ENCODE measurements at places on chromosomes 12 and 14.

DNA sequence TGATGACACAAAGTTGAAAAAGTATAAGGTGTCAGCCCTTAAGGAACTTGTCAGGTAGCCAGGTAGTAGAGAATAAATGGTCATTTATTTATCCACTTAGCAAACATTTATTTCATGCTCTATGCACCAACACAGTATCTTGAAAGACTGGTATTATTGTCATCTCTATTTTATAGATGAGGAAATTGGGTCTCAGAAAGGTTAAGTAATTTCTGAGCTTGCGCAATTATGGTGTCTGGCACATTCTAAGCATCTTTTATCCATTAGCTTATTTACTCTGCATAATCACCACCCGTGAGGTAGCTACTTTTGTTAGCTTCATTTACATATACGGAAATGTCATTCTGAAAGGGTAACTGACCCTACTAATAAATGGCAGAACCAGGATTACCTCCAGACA, 2.5 kb upstream of the UTP20 start:
- no peak for DNase-seq

- no peak for DNase-seq
Measured at GRCh38 chr12:124940143-124940392, 25.6 kb upstream of the UBC start.

DNA sequence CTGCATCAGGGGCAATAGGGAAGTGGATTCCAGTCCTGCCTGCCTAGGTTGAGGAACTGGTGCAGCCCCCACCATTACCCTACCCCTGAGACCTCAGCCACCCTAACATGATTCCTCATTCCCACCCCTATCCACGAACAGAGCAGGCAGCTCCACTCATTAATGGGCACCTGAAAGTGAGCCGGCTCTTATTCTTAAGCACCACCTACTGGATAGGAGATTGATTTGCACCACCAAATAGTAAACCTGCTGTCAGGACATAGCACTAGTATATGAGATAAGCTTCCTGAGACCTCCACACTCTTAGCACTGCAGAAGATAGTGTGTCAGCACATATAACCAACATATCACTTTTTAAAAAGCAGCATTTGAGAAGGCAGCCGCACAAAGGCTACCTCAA, 573.2 kb downstream of the SOX5 start:
- DNase-seq = no peak

GRCh38 chr12:130254461-130255276, 83.0 kb upstream of the PIWIL1 start:
- no peak for DNase-seq

GRCh38 chr12:24586293-24586692, 362.6 kb downstream of the BCAT1 start:
- no peak for DNase-seq

DNA sequence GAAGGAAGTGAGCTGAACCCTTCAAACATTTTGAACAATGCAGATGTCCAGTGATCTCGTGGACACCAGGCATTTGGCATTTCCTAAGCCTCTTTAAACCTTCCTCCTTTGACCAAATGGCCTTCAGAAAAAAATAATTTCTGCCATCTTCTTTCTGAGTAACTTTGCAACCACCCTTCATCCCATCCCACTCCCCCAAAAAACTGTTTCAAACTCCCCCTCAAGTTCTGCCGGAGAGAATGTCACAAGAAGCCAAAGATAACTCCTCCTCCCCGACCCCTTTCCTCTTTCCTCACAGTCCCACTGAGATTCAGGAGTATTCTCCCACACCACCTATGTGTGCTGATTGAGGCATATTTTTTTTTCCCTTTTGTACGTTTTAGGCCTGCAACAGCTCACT, 1.7 kb downstream of the KSR2 start:
- DNase-seq = no peak

DNA sequence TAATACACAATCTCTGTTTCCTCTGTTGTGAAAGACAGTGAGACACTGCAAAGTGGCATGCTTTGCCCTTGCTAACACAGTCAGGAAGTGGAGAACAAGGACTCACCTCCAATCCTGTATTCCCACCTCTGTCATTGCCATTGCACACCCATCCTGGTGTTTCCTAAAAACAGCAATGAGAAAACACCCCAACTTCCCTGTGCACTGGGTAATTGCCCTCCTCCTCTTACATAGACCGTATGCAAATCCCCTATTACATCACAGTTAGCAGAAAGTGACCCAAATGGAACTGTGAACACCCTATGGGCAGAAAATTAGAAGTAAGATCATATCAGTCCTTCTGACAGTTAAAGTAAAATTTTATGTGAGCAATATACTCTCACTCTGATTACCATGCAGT, 355.5 kb downstream of the BCL11B start:
- DNase-seq = no peak

DNA sequence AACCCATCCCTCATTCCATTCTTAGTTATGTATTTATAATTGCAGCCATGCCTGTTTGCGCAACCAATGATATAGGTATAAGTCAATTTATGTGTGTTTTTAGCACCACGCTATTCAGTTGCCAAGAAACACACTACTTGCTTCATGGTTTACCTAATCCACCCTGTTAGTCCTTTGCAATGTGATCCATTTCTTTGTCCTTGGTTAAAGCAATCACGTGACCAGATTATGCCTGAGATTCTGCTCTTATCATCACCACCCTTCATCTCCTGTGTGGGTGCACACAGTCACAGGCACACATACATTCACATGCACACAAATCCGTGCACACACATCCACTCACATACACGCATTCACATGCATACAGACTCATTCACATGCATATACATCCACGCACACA, 52.3 kb upstream of the KCNA5 start:
- DNase-seq = no peak

DNA sequence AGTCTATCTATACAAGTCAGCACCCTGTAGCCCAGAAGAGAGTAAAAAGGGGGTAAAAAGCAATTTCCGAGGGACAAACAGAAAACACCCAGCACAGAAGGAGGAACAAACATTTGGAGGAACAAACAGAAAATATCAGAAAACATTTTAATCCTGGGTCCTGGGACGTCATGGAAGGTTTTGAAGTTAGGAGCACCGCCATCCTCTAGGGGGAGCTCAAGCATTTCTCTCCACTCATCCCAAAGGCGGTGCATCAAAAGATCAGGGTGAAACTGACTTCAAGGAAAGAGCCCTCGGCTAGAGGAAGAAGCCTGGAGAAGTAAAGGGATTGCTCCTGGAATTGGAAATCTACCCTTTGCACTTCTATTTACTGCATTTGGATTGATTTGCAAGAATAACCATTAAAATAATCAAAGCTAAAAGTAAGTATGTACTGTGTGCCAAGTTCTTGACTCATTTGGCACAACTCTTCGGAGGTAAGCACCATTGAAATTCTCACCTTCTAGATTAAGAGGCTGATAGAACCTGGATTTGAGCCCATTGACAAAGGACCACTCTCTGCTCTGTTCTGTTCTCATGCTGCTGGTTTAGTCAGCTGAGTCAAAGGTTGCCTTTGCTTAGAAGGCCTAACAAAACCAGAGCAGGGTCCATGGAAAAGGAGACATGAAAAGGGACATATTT, 17.2 kb upstream of the POC1B start:
- DNase-seq = peak; percentile 50

- DNase-seq = no peak
Measured at GRCh38 chr12:18284386-18284785, 23.1 kb downstream of the PIK3C2G start.

DNA sequence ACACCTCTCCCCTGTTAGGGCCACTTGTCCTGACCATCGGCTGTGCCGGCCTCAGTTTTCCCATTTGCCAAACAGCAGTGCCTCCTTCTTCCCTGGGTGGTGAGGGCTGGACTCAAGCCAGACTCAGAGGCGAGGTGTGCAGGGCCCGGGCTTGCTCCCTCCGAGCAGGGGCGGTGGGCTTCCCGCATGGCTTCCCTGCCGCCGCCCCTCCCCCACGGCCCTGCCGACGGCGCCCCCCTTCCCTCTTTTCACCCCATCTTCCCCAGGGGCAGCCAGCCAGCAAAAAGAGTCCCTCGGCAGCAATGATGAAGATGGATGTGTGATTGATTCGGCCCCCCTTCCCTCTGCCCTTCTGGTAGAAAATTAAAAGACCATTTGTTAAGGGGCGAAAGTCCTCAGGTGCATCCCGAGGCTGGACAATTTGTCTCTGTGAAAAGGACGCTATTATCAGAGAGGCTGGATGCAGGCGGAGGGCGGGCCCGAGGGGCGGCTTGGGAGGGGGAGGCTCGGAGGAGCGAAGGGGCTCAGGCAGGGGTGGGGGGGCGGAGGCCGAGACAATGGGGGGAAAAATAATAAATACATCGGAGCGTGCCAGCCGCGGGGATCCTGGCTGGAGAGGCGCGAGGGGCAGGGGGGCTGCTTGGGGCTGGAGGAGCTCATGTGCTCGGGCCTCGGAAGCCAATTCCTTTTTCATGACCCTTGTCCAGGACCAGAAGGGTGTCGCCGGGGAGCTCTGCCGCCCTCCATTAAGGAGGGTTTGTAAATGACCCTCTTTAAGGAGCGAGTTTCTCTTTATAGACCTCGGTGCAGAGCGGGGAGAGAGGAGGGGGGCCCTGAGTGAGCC, 48.0 kb upstream of the LHX5 start:
- no peak for DNase-seq

GRCh38 chr12:49160399-49160798, 28.5 kb downstream of the TUBA1A start:
- no peak for DNase-seq

GRCh38 chr14:90911121-90911520, 94.9 kb upstream of the TTC7B start:
- DNase-seq = no peak

- DNase-seq = no peak
Measured at GRCh38 chr14:52602131-52602530, 49.5 kb downstream of the GPR137C start.

DNA sequence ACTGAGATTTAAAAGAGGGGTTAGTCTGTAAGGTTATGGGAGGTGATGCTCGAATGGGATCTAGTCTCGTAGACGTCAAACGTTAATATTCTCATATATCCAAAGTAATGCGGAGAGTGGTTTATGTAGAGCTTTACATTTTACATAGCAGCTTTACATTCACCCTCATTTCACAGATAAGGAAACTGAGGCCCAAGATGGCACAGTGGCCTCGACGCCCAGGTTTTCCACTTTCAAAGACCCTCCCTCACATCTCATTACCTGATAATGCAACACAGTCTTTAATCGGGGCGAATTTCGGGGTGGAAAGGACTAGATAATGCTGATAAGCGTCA, 450 bp upstream of the TDG start:
- DNase-seq = no peak

GRCh38 chr14:34075042-34075744, 124.3 kb upstream of the EGLN3 start:
- DNase-seq = no peak

- no peak for DNase-seq
Measured at GRCh38 chr12:130765186-130765659, 49.1 kb upstream of the RIMBP2 start.

- no peak for DNase-seq
Measured at GRCh38 chr12:47731723-47732122, 6.4 kb upstream of the ENDOU start.

- DNase-seq = no peak
Measured at GRCh38 chr12:131437706-131438492, 273.0 kb upstream of the SFSWAP start.

DNA sequence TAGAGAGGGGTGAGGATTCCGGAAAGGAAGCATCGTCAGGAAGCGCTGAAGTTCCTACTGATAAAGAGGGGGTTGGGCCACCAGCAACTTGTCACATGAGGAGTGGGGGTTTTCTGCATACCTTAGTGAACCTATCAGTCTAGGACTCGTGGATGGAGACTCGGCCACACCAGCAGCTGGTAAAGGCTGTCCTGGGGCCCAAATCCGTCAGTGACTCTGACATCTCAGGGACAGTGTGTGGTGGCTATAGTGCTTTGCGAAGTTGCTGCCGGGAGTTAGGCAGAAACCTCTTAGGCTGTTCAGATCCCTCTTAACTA, 16.4 kb downstream of the RNASE2 start:
- no peak for DNase-seq

DNA sequence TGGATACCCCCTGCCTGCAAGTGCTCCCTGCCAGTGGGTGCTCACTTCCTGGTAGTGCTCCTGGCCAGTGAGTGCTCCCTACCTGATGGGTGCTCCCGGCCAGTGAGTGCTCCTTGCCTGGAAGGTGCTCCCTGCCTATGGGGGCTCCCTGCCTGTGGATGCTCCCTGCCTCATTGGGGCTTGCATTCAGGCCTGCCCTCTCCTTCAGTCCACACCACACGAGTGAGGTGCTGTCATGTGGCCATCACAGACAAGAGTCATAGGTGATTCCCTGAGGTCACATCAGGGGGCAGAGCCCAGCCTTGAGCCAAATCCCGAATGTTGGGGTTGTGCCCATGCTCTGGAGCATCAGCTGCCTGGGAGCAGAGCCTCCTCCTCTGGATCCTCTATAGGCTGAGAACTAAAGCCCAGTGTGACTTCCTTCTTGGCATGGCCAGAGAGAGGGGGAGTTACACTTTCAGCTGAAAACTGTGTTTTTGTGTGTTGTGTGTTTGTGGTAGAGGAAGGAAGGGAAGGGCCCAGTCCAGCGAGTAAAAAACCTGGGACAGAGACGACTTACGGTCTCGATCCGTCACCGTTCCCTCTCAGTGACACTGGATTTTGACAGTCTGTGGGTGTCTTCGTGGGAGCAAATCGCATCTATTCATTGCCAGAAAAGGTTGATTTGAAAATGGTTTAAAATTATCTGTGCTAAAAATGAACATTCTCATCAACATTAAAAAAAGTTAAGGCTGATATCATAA, 136.0 kb downstream of the ADGRD1 start:
- DNase-seq = no peak

DNA sequence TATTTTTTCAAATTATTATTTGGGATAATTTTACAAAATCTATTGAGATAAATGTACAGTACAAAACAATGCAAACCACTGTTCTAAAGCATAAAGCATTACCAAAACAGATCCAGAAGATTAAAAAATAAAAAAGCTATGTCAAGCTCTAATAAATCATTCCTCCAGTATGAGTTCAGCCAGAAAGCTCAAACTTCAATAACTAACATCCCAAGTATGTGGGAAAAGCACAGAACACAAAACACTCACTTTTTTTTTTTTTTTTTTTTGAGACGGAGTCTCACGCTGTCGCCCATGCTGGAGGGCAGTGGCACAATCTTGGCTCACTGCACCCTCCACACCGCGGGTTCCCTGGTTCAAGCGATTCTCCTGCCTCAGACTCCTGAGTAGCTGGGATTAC, 11.3 kb downstream of the SAV1 start:
- DNase-seq = no peak

DNA sequence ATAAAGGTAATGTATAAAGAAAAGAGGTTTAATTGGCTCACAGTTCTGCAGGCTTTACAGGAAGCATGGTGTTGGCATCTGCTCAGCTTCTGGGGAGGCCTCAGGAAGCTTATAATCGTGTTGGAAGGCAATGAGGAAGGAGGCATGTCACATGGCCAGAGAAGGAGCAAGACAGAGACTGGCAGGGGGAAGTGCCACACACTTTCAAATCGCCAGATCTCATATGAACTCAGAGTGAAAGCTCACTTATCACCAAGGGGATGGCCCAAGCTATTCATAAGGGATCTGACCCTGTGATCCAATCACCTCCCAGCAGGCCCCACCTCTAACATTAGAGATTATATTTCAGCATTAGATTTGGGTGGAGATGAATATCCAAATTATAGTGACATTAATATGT, 26.3 kb downstream of the LDHB start:
- DNase-seq = no peak
